ENCODE measurements at places on chromosomes 4 and X.

GRCh38 chrX:16484338-16484737 is 165.6 kb upstream of the S100G start:
- no peak for DNase-seq

- DNase-seq = no peak
These were observed 185.5 kb upstream of the CPEB2 start for GRCh38 chr4:14816623-14817261.

- DNase-seq = no peak
These were observed 50.1 kb downstream of the MFAP3L start for GRCh38 chr4:169975838-169976796.

DNA sequence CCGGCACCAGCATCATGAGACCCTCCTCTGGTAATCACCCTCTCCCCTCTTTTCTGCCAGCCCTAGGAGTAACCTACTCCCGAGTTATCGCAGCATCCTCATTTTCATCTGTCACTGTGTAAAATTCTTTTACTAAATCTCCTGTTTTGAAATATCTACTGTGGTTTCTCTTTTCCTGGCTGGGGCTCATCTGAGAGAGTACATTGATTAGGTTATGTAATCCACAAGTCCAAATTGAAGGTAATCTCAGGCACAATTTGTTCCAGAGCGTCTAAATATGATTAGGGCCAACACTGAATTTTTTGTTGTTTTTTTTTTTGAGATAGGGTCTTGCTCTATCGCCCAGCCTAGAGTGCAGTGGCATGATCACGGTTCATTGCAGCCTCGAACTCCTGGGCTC is 142.4 kb downstream of the SMIM20 start:
- no peak for DNase-seq

- no peak for DNase-seq
These were observed 109.7 kb downstream of the RTL5 start for GRCh38 chrX:72021975-72022374.

- no peak for DNase-seq
These were observed 73.8 kb downstream of the ZNF518B start for GRCh38 chr4:10383417-10383816.

DNA sequence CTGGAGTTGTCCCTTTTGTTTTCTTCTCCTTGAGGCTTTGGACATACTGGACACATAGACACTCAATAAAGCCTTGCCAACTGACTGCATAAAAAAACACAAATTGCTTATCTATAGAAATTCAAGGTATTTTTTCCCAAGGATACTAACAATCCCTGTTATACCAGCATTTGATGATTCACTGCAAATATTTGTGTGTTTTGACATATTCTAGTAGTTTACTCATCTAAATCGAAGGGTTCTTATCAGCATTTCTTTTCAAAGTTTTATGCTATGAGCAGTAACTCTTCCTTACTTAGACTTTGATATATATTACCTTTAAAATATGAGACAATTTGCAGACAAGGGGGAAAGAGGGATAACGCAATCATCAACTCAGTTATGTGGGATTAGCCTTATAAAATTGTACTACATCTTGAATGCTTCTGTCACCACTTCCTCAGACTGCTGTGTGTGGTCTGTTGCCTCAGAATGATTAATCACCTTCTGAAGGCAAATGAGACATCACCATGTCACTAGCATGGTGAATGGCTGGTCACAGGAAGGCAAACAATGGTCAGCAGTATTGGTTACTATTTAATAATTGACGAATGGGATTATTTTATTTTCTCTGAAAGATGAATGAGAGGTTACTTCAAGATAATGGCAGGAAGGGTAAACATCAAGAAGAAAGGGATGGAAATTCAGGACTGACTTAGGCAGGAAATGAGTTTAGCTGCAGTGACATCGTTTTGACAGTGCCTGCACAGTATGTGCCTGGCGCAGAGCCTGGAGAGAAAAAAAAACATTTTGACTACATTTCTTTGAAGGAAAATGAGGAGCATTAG is 544.3 kb upstream of the CNKSR2 start:
- DNase-seq = no peak

DNA sequence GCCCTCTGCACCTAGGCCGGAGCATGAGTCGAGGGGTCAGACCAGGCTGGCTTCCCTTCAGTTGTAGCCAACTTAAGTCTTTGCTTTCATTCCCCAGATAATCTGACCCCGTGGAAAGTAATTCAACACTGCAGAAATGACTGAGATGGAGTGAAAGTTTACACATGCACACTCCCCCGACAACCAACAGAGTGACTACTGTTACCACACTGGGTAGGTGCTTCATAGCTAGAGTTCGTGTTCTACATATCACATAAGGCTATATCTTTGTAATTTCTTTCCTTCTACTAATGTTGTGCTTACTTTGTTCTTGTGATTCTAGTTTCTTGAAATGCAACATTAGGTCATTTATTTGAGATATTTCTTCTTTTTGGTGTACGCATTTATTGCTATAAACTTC is 7.2 kb upstream of the CTAG2 start:
- no peak for DNase-seq

DNA sequence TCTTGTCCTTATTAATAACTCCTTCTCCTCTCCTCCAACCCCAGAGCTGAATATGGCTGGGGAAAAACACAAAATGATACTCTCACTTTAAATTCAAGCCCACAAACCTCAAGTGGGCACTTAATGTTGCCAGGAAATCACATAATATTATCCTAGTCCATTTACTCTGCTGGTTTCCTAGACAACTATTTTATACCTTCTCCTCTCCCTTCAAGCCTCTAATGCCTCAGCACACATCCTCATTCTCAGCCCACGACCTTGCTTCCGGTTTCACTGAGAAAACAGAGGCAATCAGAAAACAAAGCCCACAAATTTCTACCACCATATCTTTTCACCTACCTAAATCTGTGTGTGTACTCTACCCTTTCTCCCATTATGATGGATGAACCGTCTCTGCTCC is 12.1 kb upstream of the CLCN5 start:
- no peak for DNase-seq

DNA sequence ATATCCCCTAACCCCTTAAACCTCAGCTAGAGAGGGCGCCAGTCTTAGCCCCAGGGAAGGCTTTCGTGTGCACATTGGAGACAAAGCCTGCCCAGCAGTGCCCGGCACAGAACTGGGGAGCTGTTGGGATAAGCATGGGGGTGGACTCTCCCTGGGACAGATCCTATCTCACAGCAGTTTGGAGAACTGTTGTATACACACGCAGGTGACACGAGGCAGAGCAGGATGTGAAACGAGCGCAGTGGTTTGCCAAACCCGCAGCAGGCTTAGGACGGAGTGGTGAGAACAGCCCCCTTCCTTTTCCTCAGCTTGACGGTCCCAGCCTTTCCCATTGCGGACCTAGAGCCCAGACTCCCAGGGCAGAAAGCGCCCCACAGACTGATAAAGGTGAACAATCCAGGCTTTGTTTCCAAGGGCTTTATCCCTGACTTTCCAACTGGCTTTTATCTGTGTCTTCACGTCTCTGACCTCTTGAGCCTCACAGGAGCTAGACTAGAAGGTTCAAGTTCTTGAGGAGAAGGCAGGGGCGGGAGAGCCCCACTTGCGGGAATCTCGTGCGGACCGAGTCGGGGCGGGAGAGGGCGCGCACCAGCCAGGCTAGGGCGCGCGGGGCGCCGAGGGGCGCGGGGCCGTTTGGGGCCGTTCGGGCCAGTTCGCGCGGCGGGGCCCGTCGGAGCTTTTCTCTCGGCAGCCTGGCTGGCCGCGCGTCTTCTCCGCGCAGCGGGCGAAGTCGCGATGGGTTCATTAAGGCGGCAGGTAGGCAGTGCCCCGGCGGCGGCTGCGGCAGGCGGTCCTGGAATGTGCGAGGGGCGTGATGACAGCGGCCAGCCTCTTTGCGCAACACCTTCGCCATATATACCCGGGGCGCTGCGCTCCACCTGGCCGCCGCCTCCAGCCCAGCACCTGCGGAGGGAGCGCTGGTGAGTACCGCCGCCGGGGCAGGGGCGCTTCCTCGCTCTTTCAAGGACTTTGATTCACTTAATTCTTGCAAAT is at the start of gene SLC34A2:
Gene SLC34A2, plus strand, starts transcription at position 881 of the 993 bp plus-strand sequence. CDS start 6,650 bp downstream, outside the sequence.
- no peak for DNase-seq

DNA sequence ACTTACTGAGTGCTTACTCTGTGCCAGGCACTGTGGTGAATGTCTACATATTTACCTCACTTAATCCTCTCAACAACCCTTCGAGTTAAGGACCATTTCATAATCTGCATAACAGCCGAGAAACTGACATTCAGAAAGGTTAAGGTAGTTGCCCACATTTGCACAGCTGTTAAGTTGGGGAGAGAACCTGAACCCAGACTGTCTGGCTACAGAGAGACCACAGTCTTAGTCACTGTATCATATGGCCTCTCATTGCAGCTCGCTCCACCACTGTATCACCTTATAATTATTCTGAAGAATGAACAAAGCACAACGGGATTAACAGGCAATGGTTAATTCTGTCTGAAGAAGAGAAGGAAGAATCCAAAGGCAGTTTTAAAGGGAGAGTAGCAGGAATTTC is 98.5 kb downstream of the ADGRA3 start:
- no peak for DNase-seq

DNA sequence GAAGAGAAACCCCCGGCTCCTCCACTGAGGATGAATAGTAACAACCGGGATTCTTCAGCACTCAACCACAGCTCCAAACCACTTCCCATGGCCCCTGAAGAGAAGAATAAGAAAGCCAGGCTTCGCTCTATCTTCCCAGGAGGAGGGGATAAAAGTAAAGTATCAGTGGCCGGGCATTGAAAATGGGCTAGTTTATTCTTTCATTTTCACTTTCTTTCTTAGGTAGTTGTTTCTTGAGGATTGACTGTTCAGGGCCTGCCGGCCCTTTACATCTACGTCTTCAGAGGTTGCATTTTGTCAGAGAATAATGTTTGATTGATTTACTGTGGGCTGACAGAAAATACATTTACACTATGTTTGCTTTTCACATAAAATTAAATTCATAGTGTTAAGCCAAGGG is 27.1 kb downstream of the PAK3 start:
- no peak for DNase-seq

DNA sequence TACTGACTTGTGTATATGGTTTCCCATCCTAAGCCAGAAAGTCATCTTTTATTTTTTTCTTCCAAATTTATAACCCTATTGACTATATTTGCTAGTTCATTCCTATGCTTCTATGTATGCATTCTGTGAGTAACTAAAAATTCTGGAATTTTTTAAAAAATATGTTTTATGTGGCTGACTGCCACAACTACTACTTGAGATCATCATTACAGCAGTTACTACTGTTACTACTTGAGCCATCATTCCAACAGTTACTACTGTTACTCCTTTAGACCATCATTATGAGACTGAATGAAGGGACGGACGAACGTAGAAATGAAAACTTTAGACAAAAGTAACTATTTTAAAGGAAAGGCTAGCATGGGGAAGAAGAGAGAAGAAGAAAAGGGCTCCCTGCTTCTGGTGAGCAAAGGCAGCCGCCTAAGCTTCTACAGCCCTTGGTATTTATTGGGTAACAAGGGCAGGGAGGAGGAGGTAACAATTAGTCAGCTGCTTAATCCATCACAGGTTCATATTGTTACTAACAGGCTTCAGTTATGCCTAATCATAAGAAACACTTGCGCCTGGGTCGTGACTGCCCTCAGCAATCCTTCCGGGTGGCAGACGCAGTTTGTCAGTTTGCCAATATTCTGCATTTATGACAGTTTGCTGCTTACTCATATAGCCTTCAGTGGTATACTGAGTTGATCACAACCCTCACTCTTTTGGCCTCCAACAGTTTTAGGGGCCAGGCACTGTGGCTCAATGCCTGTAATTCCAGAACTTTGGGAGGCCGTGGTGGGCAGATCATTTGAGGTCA is 80.4 kb downstream of the PDLIM5 start:
- DNase-seq = no peak

DNA sequence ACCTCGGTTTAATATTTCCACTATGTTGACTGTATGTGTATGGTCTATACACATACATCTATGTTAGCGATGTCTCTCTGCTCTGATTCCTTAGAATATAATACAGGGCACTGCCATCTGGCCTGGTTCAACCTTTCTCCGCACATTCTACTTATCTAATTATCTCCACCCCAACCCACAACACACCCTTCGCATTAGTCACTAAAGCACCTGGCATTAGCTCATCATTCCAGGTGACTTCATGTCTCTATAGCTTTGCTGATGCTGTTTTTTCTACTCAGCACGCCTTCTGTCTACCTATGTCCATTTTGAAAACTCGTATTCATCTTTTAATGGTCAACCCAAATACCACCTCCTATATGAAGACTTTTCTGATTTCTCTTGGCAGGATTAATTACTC is 425.2 kb upstream of the RASGEF1B start:
- no peak for DNase-seq

- no peak for DNase-seq
These were observed 1.6 kb downstream of the EMCN start for GRCh38 chr4:100516225-100516624.

- no peak for DNase-seq
These were observed 431.6 kb downstream of the INPP4B start for GRCh38 chr4:142414366-142414990.

DNA sequence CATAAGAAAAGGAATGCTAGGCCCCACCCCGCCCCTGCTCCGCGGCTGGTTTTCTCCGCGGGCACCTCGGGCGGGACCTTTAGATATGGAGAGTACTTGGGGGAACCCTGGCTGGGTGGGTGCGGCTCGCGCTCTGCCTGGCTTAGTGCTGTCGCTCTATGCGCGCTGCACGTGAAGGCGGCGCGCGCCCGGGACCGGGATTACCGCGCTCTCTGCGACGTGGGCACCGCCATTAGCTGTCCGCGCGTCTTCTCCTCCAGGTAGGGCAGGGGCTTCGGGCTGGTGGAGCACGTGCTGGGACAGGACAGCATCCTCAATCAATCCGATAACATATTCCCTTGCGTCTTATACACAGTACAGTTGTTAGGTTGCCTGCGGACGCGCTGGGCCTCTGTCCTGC is 56.0 kb downstream of the MAGEB10 start:
- DNase-seq = no peak

DNA sequence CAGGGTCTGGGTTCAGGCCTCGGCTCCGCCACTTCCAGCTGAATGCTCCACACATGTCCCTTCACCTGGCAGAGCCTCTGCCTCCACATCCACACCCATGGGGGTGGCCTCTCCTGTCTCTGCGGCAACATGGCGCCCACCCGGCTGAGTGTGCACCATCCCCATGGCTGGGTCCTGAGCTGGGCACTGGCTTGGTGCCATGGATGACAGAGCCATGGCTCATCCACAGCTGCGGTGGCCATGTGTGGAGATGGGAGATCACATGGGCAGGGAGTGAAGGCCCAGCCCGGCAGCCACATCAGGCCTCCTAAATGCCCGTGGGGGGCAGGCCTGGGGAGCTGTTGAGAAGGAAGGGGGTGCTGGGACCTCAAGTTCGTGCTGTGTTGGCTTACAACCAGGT is 213.7 kb downstream of the AFAP1 start:
- DNase-seq = no peak

DNA sequence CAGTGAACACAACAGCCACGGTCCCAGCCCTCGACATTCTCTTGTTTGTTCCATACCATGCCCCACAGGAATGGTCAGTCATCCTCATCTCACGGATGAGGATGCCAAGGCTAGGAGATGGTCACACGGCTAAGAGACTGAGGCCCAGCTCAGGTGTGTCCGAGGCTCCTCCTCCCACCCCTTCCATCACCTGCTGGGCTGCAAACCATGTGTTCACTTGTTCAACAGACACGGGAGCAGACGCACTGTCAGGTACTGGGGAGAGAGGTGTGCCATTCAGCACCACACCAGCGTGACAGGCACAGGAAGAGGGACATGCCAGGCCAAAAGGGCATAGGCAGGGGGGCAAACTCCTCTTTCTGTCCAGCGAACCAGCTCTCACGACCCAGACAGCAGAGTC is 45.9 kb downstream of the ABLIM2 start:
- no peak for DNase-seq
